AG04450 (cell line): ENCODE measurements at places on chromosomes 6 and 20.

- no peak for DNase-seq
These were observed 7.8 kb downstream of the PREX1 start for GRCh38 chr20:48819821-48820648.

- DNase-seq, result no peak
These were observed 1067.5 kb upstream of the MAP3K7 start for GRCh38 chr6:91654357-91654756.

DNA sequence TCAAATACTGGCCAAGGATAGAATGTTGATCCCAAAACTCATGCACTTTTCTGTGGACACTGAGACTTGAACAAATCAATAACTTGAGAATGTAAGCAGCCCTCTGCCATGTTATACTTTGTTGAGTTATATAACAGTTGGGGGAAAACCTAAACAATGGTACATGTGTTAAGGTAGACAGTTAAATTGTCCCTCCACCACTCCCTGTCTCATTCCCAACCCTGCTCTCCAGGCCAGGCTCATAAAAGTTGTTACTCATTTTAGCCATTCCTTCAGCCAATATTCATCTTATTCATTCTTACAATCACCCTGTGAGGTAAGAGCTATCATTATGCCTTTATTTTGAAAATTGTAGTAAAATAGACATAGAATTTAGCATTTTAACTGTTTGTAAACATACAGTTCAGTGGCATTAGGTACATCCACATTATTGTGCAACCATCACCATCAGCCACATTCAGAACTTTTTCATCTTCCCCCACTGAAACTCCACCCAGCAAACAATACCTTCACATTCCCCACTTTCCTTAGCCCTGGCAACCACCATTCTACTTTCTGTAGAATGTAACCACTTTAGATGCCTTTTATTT lies 38.2 kb upstream of the IER3 start:
- DNase-seq, result no peak

DNA sequence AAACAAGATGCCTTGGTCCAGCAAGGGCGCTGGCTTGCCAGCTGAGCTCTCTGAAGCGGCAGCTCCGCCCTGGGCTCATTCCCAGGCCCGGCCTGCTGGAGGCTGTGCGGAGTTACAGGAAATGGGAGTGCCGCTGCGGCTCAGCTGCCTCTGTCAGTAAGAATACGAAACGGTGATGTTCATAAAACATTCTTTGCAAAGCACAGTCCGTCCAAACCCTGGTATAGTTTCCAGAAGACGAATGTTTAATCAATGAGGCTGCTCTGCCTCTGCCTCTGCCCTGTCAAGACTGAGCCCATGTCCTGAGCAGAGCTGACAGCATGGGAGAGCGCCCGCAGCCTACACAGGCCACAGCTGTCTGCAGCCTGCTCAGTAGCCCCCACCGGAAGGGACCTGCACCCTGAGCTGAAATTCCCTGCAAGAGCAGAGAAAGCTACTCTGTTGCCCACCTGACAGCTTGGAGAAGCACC lies 153.3 kb upstream of the SNX9 start:
- peak; percentile 37 for DNase-seq

DNA sequence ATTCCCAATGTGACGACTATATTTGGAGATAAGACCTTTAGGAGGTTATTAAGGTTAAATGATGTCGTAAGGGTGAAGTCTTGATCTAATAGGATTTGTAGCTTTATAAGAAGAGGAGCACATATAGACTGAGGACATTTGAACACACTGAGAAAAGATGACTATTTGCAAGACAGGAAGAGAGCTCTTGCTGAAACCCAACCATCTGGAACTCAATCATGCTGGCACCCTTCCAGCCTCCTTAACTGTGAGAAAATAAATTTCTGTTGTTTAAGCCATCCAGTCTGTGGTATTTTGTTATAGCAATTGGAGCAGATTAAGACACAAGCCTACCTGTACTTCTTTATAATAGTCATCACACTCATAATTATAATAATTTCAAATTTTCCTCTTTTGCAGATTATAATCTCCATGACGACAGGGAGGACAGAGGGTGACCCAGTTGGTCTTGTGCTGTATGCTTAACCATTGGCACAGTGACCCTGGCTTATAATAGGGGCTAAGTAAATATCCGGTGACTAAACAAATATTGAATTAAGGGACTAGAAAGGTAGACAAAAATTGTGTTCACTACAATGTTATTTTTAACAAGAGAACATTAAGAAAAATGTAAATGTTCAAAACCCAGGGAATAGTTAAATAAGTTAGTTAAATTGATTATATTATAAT lies 206.4 kb upstream of the HDDC2 start:
- no peak for DNase-seq

- DNase-seq, result no peak
These were observed 32.2 kb downstream of the ARHGAP18 start for GRCh38 chr6:129677620-129678325.

DNA sequence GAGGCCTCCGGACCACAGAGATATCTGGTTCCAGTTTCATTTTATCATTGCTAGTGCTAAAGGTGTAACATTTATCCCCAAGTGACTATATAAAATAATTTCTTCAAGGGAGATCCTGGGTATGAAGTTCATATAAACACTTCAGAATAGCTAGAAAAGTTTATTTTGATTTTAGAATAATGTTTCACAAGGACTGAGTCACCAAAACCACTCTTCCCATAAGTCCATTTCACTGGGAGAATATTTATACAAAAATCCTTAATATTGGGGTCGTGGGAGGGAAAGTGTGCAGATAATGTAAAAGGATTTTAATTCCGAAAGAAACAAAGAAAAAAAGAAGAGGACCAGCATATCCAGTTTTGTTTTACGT lies 128.1 kb downstream of the ISM1 start:
- DNase-seq, result no peak

DNA sequence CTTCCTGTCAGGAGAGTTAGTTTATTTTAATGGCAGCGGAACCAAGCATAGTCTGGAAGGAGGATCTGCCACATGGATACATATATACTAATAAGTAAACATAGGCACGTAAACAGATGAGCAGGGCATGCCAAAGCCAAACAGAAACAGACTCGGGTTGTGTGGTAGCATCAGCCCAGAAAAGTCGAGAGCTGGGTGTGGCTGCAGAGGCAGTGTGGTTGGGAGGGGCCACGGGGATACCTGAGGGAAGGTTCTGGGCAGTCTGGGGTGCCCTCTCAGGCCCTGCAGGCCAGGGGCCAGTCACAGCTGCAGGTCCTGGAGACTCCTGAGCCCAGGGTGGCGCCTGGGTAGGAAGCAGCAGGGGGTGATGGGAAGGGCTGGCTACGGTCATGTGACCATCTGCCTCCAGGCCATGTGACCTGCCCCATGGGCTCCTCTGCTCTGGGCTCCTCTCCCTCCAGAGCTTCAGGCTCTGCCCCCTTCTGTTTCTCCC lies 42.8 kb upstream of the MRPS10 start:
- no peak for DNase-seq

- no peak for DNase-seq
These were observed 46.3 kb downstream of the CDYL start for GRCh38 chr6:4822476-4822875.

DNA sequence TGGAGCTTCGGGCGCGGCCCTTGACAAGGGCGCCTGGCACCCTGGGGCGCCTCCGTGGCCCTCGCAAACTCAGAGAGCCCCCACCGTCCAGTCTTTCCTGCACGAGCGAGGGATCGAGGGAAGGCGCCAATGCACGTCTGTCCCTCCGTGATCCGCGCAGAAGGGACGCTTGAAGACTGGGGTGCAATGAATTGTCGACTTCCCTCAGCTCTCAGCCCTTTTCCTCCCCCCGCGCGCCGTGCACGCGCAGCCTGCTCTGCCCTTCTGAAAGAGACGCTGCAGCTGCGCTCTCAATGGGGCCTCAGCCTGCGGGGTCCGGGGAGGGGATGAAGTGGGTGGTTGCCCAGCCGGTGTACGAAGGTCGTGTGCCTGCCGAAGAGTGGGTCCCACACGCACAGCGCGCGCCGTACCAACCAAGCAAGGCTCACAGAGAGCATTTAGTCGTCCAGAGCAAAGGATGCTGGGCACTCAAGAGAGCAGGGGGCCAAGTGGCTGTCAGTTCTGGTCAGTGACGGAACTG lies 5.5 kb upstream of the SOX4 start:
- DNase-seq, result no peak

DNA sequence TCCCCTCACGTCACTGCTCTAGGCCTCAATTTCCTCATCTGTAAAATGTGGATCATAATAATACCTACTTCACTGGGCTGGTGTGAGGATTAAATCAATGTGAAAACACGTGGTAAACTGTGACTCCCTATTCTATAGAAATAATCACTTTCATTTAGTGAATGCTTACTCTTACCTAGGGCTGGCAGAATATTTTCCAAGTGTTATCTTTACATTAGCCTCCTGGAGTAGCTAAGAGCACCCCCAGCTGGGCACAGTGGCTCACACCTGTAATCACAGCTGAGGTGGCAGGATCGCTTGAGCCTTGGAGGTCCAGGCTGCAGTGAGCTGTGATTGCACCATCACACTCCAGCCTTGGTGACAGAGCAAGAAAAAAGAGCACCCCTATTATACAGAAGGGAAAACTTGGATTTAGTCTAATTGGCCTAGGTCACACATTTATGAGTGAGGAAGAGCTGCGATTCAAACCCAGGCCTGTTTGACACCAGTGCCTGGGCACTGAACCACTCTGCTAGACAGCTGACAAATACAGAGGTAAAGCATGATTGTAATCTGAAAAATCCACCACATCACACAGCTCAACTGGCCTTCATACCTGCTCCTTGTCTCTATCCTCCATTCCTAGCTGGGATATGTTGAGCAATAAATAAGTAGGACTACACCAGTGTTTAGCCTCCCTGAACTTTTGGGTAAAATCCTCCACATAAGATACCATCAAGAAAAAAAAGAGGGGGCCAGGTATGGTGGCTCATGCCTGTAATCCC lies 1.4 kb upstream of the SNTA1 start:
- no peak for DNase-seq

- no peak for DNase-seq
These were observed 21.6 kb upstream of the ENTPD6 start for GRCh38 chr20:25173886-25174308.

DNA sequence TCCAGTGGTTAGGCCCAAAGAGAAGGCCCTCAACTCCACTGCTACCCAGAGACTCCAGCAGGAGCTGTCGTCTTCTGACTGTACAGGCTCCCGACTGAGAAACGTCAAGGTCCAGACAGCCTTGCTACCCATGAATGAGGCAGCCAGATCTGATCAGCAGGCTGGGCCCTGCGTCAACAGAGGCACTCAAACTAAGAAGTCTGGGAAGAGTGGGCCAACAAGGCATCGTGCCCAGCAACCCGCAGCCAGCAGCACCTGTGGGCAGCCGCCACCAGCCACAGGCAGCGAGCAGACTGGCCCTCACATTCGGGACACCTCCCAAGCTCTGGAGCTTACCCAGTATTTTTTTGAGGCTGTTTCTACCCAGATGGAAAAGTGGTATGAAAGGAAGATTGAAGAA lies 8.1 kb downstream of the LYRM2 start:
- DNase-seq, result no peak

GRCh38 chr20:36826554-36827244 lies 49.2 kb upstream of the TLDC2 start:
- no peak for DNase-seq

DNA sequence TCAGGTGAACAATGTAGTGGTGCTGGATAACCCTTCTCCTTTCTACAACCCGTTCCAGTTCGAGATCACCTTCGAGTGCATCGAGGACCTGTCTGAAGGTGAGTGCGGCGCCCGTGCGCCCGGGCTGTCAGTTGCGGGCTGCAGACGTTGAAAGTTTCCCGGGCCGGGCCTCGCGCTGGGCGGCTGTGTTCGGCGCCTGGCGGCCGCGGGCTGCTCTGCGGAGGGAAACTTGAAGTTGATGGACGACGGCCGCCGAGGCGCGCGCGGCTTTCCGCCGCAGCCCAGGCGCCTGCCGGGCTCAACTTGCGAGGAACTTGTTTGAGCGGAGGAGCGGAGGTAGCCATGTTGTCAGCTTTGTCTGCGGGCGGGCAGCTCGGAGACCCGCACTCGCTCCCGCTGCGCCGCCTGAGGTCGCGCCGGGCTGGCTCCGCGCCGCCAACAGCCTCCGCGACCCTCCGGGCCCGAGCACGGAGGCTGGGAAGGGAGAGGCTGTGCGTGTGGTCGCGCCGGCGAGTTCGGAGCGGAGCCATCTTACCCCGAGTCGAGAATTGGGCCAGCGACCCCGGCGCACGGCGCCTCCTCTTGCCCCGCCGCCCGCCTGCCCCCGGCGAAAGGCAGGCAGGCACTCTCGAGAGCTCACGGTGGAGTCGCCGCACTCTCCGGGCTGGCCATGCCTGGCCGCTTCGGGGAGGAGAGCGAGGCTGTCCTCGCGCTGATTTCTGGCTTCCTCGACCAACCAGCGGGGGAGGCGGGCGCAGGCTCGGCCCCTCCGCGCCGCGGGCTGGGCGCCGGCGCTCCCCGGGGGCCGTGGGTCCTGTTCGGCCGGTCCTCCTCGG lies 691 bp downstream of the ASF1A start:
- no peak for DNase-seq

DNA sequence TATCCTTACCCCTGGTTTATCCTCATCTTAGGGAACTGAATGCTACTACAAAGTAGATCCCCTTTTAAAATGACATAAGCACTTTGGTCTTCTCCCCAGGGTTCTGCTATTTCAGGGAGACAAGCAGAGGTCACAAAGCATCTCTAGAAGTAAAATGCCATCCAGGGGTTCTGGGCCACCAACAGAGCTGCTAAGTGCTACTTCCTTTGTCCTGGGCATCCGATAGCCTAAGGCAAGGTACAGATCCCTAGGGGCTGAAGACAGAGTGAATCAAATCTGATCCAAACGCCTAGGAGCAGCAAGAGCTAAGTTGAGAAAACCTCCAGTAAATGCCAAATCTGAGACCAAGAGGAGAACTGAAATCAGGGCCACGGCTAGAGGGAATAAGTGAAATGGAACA lies 161.2 kb downstream of the PTPRT start:
- DNase-seq, result no peak

- no peak for DNase-seq
These were observed 20.2 kb downstream of the MAP3K4 start for GRCh38 chr6:161011492-161012480.

GRCh38 chr6:7052443-7053011 lies 55.2 kb upstream of the RREB1 start:
- no peak for DNase-seq

- no peak for DNase-seq
These were observed 81.9 kb downstream of the ERMARD start for GRCh38 chr6:169833258-169833794.

DNA sequence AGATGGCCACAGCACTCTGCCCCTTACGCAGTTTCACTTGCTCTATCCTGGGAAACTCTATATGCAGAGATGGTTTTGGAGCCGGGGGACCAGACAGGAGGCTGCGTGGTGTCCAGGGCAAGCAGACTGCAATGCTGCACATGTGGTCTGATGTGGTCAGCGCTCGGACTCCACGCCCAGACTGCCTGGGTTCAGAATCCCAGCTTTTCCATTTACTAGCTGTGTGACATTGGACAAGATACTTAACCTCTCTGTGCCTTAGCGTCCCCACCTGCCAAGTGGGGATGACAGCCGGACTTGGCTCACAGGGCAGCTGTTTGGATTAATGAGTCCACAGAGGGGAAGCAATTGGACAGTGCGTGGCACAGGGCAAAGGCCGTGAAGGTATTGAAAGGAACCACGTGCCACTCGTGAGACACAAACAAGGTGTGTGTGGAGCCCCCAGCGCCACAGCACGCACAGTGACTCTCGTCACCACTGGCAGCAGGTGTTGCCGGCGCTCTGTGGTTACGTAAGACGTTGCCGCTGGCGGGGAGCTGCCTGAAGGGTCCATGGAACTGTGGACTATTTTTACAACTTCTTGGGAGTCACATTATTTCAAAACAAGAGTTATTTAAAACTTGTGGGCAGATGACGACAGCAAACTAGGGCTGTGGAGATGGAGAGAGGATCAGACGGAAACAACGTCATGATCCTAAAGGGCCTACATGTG lies 201.4 kb downstream of the PREX1 start:
- DNase-seq, result no peak
